Activated effector memory CD4-positive, alpha-beta T cell treated with Interleukin-2 at 50 U/mL for 16 hours (primary cell): ENCODE measurements at places on chromosomes 1 and 21.

DNA sequence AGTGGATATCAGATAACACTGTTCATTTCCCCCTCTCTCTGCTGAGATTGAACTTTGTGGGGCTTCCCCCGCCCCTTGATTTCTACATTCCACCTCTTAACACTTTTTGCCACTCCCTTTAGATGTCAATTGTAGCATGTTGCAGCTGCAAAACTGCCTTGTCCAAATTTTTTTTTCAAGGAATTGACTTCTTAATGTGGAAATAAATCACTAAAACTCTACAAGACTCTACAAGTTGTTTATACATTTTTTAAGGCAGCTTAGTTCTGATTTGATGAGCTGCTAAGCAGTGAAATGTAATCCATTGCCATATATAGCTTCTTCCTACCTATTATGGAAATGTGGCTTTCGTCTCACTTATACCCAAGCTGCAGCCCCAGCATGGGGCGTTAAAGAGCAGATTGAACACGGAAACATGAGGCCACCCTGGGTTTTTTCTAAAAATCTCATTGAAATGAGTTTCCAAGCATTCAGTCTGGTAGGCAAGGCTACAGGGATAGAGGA, 132.2 kb downstream of the SYT2 start:
- DNase-seq: no peak

DNA sequence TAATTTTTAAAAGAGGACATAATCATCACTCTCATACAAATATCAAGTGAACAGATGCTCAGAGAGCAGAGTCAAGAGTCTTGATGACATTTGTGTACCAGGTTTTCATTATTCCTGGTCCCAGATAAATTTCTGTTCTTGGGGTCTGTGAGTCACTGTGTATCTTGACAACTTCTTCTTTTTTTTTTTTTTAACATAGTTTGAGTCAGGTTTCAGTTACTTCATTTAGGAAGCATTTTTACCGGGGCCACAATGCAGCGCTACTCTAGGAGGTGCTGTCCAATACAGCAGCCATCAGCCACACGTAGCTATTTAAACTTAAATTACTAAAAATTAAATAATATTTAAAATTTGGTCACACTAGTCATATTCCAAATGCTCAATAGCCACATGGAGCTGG, 188.1 kb upstream of the SAMSN1 start:
- DNase-seq: no peak

- no peak for DNase-seq
Measured at GRCh38 chr21:24171736-24172135, 1435.5 kb downstream of the MRPL39 start.

DNA sequence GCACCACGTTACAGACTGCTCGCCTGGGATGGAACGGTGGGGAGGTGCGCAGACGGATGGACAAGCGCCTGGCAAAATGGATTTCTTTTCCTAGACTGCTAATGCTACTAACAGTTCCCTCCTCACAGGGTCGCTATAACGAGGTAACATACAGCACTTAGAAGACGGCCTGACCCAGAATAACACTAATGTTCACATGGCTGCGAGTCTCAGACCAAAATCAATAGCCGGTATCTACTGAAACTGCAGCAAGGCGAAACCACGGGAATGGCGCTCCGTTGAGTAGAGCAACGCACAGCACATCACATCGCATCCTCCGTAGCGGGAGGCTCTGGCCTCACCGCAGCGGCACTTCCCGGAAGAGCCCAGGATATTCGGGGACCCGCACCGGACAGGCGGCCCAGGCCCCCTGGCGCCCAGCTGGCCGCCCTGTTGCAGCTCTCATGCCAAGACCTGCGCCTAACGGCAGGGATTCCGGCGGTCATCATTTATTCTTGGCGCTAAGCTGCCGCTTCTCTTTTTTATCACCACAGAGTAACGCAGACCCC, 46.6 kb downstream of the VPS26C start:
- DNase-seq: peak; percentile 27

DNA sequence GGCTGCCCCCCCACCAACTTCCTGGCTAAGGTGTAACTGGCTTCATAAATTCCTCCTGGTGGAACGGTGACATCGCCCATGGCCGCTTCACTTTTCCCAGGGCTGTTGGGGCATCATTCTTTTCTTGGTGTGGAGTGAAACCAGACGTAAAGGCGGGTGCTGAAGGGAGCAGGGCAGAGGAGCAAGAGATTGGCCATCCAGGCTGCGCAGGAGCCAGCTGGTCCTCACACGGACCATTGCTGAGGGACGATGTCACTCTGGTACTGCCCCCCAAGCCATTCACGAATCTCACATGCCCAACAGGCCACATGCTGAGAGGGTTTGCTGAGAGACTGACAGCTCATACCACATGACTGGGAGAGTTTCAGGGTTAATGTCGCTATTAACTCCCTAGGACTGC, 10.5 kb upstream of the PKP1 start:
- no peak for DNase-seq

GRCh38 chr21:37878946-37879660, 37.2 kb downstream of the KCNJ6 start:
- no peak for DNase-seq

DNA sequence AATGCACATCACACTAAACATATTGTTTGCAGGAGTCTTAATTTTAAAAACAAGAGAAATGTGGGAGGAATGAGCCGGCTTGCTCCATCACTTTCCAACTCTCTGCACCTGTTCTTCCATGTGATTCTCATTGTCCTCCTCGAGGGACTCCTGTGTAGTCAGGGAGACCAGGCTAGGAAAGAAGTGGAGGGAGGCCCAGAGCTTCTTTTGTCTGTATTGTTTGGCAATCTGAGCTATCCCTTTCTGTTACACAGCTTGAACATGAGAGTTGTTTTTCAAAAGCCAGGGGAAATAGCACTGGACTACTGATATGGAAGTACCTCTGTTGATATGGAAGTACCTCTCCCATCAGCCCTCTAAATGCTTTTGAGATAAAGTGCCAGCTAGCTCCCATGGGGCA, 18.8 kb upstream of the LRRC8D start:
- no peak for DNase-seq

DNA sequence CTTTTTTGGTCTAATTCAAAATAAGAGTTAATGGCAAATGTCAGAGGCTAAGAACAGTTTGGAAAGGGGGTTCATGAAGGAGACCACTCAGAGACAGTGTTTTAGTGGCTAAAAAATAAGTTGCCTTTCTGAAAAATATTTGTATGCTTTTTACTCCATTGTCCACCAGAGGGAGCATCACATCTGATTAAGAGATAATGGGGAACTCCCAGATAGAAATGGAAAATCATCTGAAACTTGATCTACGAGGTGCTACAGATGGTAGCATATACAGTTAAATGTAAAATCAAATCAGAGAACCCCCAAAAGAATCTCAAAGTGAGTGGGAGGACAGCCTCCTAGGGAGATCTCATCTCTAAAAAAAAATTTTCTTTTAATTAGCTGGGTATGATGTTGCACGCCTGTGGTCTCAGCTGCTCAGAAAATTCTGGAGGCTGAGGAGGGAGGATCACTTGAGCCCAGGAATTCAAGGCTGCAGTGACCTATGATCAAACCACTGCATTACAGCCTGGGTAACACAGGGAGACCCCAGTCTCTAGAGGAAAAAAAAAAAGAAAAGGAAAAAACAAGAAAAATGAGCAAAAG, 9.7 kb downstream of the SMYD3 start:
- no peak for DNase-seq

- no peak for DNase-seq
Measured at GRCh38 chr1:230113593-230114236, 46.7 kb downstream of the GALNT2 start.

- DNase-seq: no peak
Measured at GRCh38 chr21:42154237-42155044, 64.5 kb upstream of the ABCG1 start.

GRCh38 chr1:228317891-228318810, 88.5 kb downstream of the TRIM11 start:
- no peak for DNase-seq

- no peak for DNase-seq
Measured at GRCh38 chr1:115059316-115059715, 29.7 kb downstream of the TSHB start.

- DNase-seq: no peak
Measured at GRCh38 chr1:55118651-55119329, 79.4 kb downstream of the PCSK9 start.

GRCh38 chr1:247966532-247967204, 1.6 kb downstream of the OR2AK2 start:
- no peak for DNase-seq

DNA sequence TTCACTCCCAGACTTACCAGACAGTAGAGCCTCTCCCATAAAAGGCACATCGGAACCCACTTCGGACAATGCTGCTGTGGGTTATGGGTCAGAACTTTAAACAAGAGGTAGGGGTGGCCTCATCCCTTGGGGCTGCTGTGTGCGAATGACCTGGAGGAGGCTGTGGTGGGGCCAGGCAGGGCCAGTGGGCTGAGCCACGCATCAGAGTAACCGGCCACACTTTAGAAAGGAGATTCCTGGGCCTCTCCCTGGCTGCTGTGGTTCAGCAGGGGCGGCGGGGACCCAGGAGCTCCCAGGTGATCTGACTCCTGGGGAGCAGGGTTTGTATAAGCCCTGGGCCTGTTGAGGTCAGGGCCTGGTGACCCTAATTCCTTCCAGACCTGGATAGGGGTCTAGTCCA, 110.2 kb upstream of the C1orf174 start:
- no peak for DNase-seq

GRCh38 chr21:15841856-15842564, 112.2 kb downstream of the USP25 start:
- no peak for DNase-seq

DNA sequence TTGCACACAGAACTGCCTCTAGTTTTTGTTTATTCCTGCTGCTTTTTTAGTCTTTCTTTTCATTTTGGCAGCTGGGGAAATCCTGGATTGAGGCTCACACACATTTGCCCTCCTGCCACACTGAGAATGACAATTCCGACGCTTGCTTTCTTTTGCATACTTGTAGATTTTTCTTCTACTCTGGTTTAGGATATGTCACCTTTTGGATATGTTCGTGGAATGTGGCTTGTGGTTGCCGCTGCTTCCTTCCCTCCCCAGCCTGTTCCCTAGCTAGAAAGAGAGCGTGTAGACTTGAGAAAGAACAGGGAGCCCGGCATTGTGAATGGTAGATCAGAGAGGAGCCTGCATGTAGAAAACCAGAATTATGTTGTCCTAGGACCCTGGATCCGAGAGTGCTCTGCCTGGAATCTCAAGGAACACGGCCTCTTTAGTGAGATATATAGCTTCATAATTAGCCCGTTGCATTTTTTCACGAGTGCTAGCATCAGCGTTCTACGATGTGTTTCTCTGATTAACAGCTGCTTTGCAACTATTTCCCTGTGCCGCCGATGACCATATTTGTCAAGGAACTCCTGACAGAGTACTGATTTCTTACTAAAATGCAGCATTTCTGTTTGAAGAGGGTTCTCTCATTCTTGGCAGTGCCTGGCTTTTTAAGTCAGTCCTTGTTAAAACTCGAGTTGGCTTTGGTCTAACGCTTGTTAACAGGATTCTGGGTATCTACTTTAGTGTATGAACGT, 56.2 kb downstream of the PEX14 start:
- no peak for DNase-seq

DNA sequence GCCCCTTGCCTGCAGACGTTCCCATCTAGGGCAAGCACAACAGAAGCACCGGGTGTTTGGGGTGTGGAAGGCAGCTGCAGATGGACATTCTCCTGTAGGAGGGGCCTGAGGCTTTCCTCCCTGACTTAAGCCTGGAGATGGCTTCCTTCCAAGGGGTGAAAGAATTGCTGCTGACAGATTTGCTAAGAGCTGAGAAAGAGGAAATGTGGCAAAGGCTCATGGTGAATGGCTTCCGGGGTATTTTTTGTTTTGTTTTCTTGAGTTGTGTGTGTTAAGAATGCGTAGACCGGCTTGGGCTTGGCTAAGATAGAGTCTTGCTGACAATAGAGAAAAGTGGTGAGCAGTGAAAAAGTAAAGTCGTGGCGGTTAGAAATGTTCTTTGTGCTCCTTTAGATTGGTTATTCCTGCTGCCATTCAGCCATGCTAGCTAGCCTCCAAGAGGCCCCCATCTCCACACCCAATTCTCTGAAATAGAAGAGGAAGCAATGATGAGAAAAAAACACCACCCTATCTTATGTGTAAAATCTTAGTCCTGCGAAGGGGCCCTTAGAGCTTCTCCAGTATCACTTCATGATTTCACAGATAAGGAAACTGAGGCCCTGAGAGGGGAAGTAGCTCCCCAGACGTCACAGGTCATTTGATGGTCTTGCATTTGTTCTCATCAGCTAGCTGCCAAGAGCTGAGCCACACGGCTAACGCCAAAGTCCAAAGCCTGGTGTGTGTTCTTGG, 36.9 kb downstream of the EIF2D start:
- no peak for DNase-seq

DNA sequence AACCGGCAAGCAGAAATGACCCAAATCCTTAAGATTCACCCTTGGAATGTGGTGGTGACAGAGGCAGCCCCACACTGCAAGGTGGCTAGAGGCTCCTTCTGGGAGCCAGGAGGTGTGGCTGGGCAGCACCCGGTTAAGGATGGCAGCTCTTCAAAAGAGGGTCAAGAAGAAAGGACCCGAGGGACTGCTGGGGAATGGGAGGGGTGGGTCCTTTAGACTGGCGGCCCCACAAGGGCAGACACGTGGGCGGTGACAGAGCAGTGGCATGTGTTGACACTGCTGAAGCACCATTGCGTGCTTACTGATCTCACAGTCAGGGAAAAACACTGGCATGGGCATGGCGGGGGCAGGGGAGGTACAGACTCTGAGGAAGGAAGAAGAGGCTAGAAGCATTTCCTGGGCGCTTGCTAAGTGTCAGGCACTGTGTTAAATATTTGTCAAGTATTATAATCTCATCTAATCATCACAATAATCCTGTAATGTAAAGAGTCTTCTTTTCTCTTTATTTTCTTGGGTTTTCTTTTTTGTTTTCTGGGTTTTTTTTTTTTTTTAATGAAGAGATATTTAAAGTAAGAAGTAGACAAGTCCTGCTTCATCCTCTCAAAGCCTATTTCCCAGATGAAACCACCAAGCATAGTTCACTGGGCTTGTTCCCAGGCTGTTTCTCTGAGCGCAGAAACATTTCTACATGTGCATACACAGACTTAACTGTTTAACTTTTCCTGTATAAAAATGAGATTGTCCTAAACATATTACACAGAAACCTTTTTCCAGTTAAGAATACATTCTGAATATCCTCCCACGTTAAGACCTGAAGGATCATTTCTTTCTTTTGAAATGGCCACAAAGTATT, 165.8 kb upstream of the EDN2 start:
- DNase-seq: no peak

- DNase-seq: no peak
Measured at GRCh38 chr1:42680055-42680454, 2.2 kb upstream of the YBX1 start.

DNA sequence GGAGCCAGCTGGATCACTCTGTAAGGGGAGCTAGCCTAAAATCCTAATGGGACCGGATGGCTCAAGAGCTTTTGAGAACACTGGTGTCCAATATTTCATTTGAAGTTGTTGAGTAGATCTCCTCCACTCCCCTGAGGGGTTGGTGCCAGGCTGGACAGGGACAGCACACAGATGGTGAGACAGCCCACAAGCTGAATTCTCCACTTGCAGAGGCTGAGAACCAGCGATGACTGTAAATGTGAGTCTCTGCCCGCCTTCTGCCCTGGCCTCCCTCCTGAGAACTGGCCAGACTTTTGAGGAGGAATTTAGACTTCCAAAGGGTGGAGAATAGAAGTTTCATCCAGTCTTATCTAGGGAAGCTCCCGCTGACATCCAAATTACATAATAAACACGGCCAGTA, 20.5 kb upstream of the COQ8A start:
- DNase-seq: no peak

GRCh38 chr1:24126672-24127023, 14.7 kb upstream of the MYOM3 start:
- DNase-seq: no peak
